ENCODE measurements at places on chromosomes 7 and 10.
A peak's percentile ranks its signal among the peaks of the same experiment; 100 is the strongest.

DNA sequence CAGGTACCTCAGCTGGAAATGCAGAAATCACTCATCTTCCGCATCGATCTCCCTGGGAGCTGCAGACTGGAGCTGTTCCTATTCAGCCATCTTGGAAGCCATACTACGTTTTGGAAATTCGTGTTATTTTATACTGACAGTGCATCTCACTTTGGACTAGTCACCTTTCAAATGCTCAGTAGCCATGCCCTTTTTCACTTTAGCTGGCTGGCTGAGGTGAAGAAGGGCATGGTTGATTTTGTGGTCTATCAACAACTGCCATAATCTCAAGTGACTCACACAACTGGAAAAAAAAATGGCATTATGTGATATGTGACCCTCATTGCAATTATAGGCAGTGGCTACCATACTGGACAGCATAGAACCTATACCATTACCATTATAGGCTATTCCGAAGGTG is 100.5 kb downstream of the CCDC71L start:
- no peak for DNase-seq

GRCh38 chr7:158534598-158534997 is 53.0 kb downstream of the PTPRN2 start:
- DNase-seq = no peak

- no peak for DNase-seq
These were observed 6.6 kb upstream of the OGDHL start for GRCh38 chr10:49768731-49769130.

DNA sequence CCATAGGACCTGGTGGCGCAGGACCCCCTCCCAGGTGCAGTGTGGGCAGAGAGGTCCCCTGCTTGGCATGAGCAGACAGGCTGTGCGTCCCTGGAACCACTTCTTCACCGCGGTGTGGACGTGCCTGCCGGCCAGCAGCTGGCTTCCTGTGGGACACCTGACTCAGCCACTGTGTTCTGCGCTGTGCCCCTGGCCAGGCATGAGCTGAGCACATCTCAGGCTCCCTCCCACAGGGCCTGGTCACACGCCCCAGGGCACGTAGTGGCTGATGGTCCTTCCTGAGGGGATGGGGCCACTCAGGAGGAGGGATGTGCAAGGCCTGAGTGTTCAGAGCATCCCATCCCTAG is 3.5 kb upstream of the DEPP1 start:
- no peak for DNase-seq

DNA sequence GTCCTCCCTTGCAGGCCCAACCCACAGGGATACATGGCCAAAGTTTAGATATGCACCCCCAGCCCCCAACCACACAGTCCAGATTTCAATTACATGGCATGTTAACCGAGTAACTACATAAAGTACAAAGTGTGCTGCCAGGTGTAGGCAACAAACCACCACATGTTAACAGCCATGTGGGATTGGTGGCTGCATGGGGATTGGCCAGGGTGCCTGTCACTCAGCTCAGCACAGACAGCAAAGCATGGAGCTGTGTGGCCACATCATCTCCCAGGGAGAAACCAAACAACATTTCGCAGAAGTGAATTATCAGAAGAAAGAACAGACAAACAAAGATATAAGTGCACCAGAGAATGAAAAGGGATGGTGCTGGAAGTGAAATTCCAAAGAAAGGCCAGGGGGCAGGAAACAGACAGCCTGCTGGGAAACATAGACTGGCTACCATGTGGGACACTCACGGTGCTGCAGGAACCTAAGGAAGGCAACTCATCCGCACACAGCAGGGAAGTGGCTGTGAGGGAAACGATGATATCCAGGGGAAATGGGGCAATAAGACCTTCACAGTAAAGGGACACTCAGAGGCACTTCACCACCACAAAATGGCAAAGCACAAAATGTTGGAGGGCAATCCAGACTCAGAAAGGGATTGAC is 171.2 kb downstream of the PTPRN2 start:
- peak; percentile 36 for DNase-seq

GRCh38 chr10:35194471-35194870 is 67.8 kb downstream of the CREM start:
- DNase-seq = no peak

DNA sequence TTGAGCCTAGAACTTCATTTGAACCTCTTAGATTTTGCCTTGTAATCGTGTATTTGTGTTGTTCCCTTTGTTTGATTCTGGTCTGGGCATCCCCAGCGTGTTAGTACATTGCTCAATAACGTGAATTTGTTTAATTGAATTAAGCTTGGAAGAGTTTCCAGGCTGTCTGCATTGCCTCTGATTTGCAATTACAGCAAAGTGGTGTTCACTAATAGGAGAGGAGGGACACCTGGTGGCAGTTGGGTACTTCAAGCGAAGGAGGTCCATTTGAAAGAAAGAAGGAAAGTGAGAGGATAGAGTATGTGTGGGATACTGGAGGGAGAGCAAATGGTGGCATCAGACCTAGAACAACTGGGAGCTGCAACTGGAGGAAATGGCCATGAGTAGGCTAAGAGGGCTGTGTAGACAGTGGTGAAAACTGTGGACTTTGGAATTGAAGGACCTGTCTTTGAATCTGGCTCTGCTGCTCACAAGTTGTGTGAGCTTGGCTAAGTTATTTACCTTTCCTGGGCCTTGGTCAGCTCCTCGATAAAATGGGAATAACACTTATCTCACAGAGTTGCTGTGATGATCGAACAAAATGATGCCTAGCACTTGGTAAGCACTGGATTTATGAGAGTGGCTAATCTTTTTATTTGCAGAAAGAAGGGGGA is 15.1 kb downstream of the LSMEM1 start:
- peak; percentile 67 for DNase-seq

DNA sequence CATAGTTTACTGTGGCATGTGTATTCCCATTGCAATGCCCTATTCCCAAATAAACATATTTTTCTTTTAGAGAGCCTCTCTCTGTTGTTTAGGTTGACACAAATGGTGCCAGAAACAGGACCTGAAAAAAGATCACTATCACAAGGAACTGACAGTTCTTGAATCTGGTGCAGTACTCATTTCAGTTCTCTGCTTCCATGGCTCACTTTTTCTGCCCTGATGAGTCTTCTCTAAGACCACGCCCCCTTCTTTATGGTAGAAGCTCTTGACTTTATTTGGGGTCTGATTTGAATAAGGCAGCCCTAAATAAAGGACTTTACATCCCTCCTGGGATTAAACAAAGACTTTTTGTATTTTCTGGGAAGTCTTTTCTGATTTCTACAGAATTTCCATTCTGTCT is 3.5 kb upstream of the CCDC126 start:
- no peak for DNase-seq

- no peak for DNase-seq
These were observed 230.8 kb upstream of the LRRTM3 start for GRCh38 chr10:66695046-66695445.

DNA sequence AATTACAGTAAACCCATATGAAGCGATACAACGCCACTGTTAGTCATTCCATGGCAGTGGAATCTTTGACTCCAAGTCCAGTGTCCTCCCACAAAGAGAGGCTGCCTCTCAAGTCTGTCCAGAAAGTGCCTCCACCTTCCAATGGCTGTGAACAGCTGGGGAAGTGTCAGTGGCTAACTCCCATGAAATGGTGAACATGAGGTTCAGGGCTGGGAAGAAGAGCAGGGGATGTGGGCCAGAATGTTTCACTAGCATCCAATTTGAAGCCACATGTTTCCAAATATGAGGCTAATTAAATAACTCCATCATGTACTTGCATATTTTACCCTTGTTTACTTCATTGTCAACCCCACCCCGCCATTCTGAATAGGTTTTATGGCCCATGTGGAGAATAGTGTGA is 53.1 kb upstream of the CHST15 start:
- no peak for DNase-seq

- DNase-seq = no peak
These were observed 94.8 kb upstream of the CDK13 start for GRCh38 chr7:39855325-39855674.

DNA sequence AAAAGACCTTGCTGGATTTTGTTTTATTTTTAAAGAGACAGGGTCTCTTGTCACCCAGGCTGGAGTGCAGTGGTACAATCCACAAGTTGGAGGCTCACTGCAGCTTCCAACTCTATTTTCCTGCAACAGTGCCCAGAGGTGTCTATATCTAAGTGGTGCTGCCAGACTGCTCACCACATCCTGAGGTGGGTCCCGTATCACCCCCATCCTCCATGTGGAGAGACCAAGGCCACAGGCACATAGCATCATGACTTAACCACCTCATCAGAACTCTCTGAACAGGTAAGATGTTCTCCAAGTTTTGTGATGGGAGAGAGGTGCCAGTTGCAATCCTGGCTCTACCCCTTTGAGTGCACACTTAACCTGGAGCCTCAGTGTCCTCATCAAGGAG is 98.2 kb downstream of the RNF216 start:
- DNase-seq = no peak

DNA sequence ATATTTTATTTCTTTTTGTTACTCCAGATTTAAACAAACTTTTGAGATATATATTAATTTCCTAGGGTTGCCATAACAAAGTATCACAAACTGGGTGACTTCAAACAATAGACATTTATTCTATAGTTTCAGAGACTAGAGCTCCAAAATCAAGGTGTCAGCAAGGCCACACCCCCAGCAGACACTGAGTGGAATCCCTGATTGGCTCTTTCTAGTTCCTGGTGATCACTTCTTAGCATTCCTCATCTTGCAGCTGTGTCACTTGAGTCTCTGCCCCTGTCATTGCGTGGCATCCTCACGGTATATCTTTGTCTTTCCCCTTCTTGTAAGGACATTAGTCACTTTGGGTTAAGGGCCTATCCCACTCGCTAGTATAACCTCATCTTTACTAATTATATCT is 7.6 kb upstream of the SLC26A3 start:
- DNase-seq = no peak

DNA sequence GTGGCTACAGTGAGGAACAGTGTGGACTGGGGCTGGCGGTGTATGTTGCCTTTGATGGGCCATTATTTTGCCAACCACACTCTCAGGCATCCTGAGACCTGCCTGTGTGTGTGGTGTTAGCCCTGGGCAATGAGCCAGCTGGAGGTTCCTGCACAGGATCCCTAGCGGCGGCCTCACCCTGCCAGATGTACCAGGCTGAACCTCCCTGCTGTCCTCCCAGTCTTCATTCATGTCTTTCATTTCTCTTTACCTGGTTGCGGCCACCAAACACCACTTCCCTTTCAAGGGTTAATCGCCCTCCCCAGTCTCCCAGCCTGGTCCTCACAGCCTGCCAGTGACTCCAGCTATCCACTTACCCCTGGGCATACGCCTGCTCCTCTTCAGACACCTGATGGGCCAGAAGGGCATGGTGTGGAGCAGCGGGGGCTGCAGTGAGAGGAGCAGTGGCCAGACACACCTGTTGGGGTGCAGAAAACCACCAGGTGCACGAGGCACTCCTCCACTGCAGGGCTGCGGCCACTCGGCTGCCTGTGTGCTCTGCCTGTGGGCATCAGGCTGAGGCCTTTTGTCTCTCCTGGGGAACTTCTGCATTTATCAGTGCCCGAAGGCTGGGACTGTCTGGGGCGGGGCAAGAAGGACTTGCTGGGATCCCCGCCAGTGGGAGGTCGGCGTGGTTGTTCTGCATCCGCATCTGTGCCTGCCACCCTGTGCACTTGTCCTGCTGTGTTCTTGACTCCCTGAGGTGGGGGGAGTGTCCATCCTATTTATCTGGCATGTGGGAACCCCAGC is 111.6 kb downstream of the ARHGAP22 start:
- peak; percentile 54 for DNase-seq
